Activated CD4-positive, alpha-beta T cell treated with anti-CD3 and anti-CD28 coated beads, Interleukin-2, Interleukin-4, amounts not matched to agents 100 ng/mL and 50 ng/mL, durations not matched to agents 16 hours and 8 hours (primary cell): ENCODE measurements at places on chromosomes 4 and X.

GRCh38 chr4:114163051-114163450 lies 183.6 kb upstream of the ARSJ start:
- no peak for DNase-seq

DNA sequence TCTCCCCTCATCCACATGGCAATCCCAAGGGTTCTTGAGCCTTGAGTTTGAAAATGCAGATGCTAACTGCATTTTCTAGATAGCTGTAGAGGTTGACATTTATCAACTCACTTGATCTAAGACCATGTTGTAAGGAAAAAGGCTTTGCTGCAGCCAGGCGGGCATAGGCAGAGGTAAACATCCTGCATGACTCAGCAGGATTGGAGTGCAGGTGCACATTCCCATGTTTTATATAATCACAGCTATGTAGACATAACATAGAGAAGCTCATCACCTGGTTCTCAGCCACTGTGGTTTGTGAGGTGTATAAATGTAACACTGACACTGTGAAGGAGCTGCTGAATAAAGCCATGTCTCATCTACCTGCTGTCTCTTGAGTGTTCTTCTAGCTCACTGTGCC lies 62.3 kb upstream of the PDE5A start:
- no peak for DNase-seq

DNA sequence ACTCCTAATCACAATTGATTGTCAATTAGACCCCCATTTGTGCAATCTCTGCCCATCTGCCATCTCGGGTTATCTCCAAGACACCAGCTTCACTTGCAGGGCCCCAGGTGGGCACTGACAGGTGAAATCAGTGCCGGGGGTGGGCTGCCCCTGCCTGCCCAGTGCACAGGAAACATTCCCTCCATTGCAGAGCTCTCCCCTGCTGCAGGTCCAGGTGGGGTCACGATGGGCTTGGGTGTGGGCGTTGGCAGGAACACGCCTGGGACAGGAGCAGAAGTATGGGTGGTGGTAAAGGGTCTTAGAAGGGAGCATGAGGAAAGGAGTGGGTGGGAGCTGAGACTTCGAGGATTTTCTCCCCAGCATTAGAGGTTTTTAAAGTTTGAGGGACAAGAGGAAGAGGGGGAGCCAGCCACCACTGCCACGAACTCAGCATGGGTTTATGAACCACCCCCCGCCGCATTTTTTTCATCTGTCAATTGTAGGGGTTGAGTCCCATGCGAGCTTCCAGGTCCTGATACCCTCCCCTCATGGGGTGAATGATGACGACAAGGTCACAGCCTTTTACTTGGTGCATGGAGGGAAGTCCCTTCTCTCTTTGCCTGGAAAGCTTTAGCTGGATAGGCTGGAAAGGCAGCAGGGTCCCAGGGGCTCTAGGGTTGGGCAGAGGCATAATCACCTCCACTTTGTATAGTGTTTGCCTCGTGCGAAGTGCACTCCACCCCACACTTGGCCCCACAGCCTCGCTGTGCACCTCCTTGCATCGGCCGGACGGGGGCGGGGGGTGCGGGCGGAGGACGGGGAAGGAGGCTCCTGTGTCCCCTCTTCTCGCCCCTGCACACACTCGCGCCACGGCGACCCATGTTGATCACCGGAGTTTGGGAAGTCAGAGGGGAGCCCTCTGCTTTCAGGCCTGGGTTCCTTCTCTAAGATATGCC lies 3.5 kb upstream of the NKX1-1 start:
- DNase-seq, result no peak

DNA sequence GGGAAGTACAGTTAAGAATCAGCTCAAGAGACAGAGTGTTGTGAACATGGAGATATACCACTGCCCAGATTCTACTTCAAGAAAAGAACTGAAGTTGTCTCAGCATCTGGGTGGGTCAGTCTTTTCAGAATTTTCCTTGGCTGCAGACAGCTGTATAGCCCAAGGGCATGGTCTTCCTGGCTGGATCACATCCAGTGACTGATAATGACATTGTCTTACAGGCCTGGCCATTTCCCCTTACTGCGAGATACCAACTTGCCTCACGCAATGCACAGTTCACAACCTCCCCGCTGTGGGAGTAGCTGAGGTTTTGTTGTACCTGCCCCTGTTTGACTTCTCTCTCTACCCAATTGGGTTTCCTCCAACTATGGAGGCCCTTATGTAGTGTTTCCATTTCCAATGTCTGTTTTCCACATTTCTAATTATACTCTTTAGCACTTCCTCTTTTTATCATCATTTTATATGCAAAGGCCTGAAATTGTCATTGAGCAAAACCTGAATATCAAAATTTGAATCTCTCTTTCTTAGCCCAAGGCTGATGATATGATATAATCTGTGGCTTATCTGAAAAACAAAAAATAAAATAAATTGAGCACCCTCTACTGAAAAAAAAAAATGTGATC lies 209.1 kb downstream of the NAF1 start:
- DNase-seq, result no peak

GRCh38 chr4:77917601-77918000 lies 55.0 kb downstream of the MRPL1 start:
- no peak for DNase-seq

GRCh38 chr4:73589261-73589847 lies 30.9 kb downstream of the RASSF6 start:
- no peak for DNase-seq
